ENCODE measurements at places on chromosomes 5 and 9. TPM values are rescaled to one million over a fixed set of nuclear protein-coding genes. Genes with fewer than 3 reads are reported as not detected.

Gene RGS3
- 214 TPM for total RNA-seq

Gene SLC35D2
- 19.4 TPM for total RNA-seq

Gene ADAM19
- total RNA-seq, result 20.5 TPM

Gene MAMDC2
- 20.5 TPM for total RNA-seq

Gene PCDHB15
- total RNA-seq, result 0.14 TPM

Gene NTRK2
- not detected for total RNA-seq

Gene KIF4B
- 0.29 TPM for total RNA-seq

Gene SWI5
- 26.3 TPM for total RNA-seq

Gene CPLANE1
- 30.8 TPM for total RNA-seq

Gene KIF20A
- total RNA-seq, result 63.7 TPM

Gene GAS1
- total RNA-seq, result 0.29 TPM

Gene IGIP
- total RNA-seq, result 6.3 TPM

Gene OBP2B
- total RNA-seq, result not detected

Gene ZNF622
- 33.0 TPM for total RNA-seq

Gene SEPTIN8
- 48.0 TPM for total RNA-seq

Gene SLC45A2
- total RNA-seq, result not detected

Gene SCGB3A1
- not detected for total RNA-seq

Gene SPINK7
- total RNA-seq, result not detected

Data from thoracic aorta endothelial cell (primary cell).